T-cell (primary cell): ENCODE measurements at places on chromosomes 4 and X.
A peak's percentile ranks its signal among the peaks of the same experiment; 100 is the strongest.

DNA sequence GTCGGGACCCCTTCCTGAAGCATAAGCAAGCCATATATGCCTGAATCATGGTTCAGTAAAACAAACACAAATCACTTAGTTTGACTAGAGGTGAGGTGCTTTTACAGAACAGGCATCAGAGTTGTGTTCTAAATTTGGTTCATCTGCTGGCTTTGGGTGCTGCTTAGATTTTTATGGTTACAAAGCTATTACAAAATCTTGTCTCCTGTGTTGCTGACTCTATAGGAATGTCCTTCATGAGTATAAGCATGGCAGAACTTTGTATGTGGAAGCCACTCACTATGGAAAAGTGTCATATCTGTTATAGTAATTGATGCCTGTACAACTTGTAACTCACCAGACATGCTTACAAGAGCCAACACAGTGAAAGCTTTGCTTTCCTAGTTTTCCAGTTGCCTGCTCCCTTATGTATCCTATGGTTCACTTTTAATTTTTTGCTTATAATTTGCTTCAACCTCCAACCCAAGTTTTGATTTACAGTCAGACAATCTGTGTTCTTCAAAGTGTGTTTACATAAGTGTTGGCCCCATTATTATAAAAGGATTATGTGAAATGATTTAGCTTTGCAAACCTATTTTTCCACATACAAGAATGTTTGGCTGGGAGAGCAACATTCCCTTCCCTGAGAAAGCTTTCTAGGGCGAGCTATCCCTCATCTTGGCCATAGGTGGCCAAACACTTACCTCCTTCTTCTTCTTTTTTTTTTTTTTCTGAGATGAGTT is 30.0 kb upstream of the CYP2U1 start:
- H3K4me1 ChIP-seq = no peaks in the 10 kb centered on the region
- no peak overlapping the region for H3K4me3 ChIP-seq
- no peak overlapping the region for H3K27ac ChIP-seq
- no peak for DNase-seq

- H3K4me1 ChIP-seq = no peaks in the 10 kb centered on the region
- no peaks in the 10 kb centered on the region for H3K36me3 ChIP-seq
- H3K4me3 ChIP-seq = no peak overlapping the region
- no peak overlapping the region for H3K27ac ChIP-seq
These were observed 5.6 kb upstream of the TEC start for GRCh38 chr4:48275247-48275646.

GRCh38 chr4:165612936-165613335 is 234.1 kb downstream of the CPE start:
- no peak for DNase-seq
- H3K4me1 ChIP-seq = no peaks in the 10 kb centered on the region
- H3K27ac ChIP-seq = no peak overlapping the region
- H3K36me3 ChIP-seq = no peaks in the 10 kb centered on the region
- no peak overlapping the region for H3K4me3 ChIP-seq

GRCh38 chr4:55752810-55753209 is 66.8 kb upstream of the EXOC1L start:
- H3K4me3 ChIP-seq = no peak overlapping the region
- H3K4me1 ChIP-seq = no peaks in the 10 kb centered on the region
- no peaks in the 10 kb centered on the region for H3K27me3 ChIP-seq
- DNase-seq = no peak
- H3K27ac ChIP-seq = no peak overlapping the region
- H3K36me3 ChIP-seq = no peaks in the 10 kb centered on the region

- no peaks in the 10 kb centered on the region for H3K36me3 ChIP-seq
- no peaks in the 10 kb centered on the region for H3K4me1 ChIP-seq
- no peak overlapping the region for H3K4me3 ChIP-seq
- DNase-seq = no peak
- H3K27me3 ChIP-seq = no peaks in the 10 kb centered on the region
These were observed 96.6 kb downstream of the EVC2 start for GRCh38 chr4:5611750-5612149.

- H3K27ac ChIP-seq = no peak within 1 kb of the TSS
- H3K4me1 ChIP-seq = peaks cover 10% of the 10 kb centered on the region
- H3K4me3 ChIP-seq = no peak within 1 kb of the TSS
These were observed at the start of gene TLL1 for GRCh38 chr4:165872461-165873297. TSS of gene TLL1 (plus strand) at chr4:165873237. CDS start at chr4:165873905, 668 bp downstream.

DNA sequence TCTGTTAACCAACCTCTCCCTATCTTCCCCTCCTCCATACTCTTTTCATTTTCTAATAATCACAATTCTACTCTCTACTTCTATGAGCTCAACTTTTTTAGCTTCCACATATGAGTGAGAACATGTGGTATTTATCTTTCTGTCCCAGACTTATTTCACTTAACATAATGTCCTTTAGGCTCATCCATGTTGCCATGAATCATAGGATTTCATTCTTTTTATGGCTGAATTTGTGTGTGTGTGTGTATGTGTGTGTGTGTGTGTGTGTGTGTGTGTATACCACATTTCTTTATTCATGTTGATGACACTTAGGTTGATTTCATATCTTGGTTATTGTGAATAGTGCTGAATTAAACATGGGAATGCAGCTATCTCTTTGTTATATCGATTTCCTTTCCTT is 37.4 kb downstream of the RUFY3 start:
- DNase-seq = no peak
- no peaks in the 10 kb centered on the region for H3K4me1 ChIP-seq
- H3K27ac ChIP-seq = no peak overlapping the region
- H3K36me3 ChIP-seq = no peaks in the 10 kb centered on the region

- H3K4me1 ChIP-seq = no peaks in the 10 kb centered on the region
- no peak overlapping the region for H3K27ac ChIP-seq
- no peak for DNase-seq
- H3K4me3 ChIP-seq = no peak overlapping the region
- no peaks in the 10 kb centered on the region for H3K27me3 ChIP-seq
- H3K36me3 ChIP-seq = peaks cover 64% of the 10 kb centered on the region
These were observed 42.4 kb upstream of the SLC2A9 start for GRCh38 chr4:10063544-10064300.

DNA sequence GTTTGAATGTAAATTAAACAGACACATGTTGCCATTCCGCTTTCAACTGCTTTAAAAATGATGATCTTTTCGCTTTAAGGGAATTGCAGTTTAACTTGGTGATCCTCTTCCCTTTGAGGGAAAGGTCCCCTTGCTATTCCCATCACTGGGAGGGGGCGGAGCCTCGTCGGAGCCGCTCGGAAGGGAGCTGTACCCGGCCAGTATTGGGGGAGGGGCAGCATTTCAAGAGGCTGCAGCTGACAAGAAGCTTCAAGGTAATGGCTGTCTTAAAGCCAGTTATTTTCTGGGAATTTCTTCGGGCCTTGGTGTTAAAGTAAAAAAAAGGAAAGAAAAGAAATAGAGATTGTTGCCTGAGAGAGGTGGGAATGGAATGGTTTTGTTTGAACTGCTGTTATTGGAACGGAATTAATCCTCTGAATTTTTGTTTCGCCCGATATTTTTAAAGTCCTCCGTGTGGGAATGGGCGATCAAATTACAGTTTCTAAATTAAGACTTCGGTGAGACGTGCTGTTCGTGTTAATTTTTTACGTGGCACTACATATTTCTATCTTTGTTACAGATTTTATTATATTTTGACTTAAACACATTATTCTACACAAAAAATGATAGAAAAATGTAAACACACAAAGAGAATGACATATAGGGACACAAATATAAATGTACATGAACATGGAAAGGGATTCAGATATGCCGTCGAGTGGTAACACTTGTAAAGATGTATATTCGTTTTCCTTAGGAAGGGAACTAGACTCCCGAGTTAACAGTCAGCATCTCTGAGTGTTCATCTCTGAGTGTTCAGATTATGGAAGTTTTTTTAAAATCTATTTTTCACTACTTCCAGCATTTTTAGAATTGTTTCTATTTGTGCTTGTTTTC is 9.2 kb downstream of the PWWP3B start:
- H3K4me3 ChIP-seq = no peak overlapping the region
- no peaks in the 10 kb centered on the region for H3K27me3 ChIP-seq
- no peaks in the 10 kb centered on the region for H3K36me3 ChIP-seq
- DNase-seq = no peak

- H3K27ac ChIP-seq = no peak overlapping the region
- H3K27me3 ChIP-seq = no peaks in the 10 kb centered on the region
- no peaks in the 10 kb centered on the region for H3K4me1 ChIP-seq
- H3K4me3 ChIP-seq = no peak overlapping the region
These were observed 723.1 kb downstream of the ADGRL3 start for GRCh38 chr4:61923179-61923578.

DNA sequence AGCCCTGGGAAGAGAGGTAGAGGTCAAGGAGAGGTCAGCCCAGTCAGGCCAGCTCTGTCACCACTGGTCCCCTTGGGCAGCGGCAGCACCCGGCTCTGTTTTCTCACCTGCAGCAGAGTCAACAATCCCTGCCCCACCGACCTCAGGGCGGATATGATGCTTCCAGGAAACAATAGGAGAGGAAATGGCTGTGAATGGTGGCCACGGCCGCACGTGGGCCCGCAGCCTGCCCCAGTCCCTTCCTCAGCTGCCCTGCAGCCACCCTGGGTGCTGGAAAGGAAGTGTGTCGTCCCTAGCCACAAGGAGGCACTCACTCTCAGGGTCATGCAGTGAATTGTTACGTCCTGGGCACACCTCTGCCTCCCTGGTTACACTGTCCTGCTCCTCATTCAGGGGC is 92.5 kb upstream of the ENPP6 start:
- peak; percentile 32 for DNase-seq
- peak overlapping the region; percentile 22 for H3K27ac ChIP-seq
- no peaks in the 10 kb centered on the region for H3K36me3 ChIP-seq
- peaks cover 11% of the 10 kb centered on the region for H3K4me1 ChIP-seq

DNA sequence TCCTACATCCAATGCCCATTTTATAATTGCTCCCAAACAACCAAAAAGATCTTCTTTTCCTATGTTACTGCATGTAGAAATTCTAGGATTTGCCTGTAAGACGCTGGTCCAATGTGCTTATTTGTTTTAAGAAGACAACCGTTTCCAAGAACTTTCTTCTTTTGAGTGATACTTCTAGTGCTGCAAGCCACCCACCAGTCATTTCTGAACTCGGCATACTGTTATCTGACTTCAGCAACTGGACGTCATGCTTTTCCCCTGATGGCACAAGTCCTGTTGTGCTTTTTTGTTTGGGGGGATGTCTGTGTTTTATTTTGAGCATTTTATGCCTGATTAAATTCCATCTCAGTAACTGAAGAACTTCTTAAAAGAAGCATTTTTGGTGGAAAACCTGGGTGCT is 16.0 kb upstream of the RAP1GDS1 start:
- DNase-seq = no peak
- no peak overlapping the region for H3K4me3 ChIP-seq
- no peaks in the 10 kb centered on the region for H3K36me3 ChIP-seq
- H3K27me3 ChIP-seq = no peaks in the 10 kb centered on the region
- H3K4me1 ChIP-seq = no peaks in the 10 kb centered on the region
